ENCODE measurements at places on chromosomes 7 and 10.

DNA sequence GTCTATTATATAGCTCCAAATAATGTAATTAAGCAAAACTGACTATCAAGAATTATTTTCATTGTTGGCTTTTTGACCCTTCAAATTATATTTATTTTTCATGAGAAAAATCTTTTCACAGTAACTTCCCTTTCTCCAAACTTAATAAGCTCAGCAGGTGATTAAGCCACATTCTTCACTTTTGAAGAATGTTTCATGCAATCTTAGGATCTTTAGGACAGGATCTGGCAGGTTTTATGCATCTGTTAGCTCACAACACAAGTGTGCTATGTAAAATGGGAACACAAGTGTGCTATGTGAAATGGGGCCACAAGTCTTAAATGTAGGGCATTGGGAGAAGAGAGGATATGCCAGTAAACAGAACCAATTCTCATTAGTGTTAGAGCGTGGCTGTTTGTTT is 26.3 kb downstream of the BCAP29 start:
- DNase-seq, result no peak

DNA sequence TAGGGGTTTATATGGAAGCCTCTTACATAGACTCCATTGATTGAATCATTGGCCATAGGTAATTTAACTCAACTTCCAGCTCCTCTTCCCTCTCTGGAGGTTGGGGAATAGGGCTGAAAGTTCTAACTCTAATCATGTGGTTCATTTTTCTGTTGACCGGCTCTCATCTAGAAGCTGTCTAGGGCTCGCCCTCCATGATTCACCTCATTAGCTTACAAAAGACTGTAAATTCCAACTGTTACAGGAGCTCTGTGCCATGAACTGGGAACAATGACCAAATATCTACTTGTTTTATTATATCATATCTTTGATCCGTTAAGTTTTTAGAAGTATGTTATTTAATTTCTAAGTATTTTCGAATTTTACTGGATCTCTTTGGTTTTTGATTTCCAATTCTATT is 263.0 kb downstream of the TCF7L2 start:
- no peak for DNase-seq

DNA sequence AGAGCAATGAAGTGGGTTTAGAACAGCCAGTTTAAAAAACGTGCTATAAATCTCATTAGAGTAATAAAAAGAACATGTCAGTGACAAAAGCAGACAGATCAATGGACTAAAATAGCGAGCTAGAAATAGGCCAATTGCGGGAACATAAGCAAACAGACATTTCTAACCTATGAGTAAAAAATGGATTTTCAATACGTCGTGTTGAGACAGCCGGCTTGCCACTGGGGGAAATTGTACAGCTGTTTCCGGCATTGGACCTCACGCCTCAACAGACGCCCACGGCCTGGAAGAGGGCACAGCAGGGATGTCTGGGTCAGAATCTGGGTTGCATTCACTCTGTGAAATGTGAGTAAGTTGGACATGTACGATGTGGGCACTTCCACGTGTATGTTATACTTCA is 92.9 kb downstream of the SVOPL start:
- DNase-seq, result no peak

GRCh38 chr7:416761-417624 is 102.7 kb downstream of the PDGFA start:
- DNase-seq, result peak; percentile 3

DNA sequence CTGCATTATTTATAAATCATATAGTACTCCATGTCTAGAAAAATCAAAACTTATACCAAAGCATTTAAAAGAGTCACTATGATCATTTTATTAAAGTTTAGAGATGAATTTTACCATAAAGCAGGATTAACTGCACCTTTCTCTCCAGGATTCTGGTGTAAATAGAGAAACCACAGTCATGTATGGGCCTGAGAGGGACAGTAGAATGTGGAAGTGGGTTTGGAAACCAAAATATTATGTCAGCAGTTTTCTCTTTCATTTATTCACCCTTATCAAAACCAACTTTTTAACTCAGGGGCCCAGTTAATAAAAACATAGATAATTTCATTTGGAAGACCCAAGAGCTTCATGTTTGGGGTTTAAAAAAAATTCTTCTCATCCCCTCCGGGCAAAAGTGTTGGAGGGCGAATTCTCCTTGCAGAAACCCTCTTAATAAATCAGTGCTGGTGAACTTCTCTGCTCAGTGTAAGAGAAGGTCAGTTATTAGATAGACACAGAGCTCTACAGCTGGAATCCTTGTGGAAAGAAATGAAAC is 266.2 kb downstream of the CREB5 start:
- no peak for DNase-seq

- peak; percentile 47 for DNase-seq
Measured at GRCh38 chr10:3887885-3888476, 103.0 kb upstream of the KLF6 start.

- no peak for DNase-seq
Measured at GRCh38 chr7:25940086-25940906, 211.7 kb upstream of the NFE2L3 start.

DNA sequence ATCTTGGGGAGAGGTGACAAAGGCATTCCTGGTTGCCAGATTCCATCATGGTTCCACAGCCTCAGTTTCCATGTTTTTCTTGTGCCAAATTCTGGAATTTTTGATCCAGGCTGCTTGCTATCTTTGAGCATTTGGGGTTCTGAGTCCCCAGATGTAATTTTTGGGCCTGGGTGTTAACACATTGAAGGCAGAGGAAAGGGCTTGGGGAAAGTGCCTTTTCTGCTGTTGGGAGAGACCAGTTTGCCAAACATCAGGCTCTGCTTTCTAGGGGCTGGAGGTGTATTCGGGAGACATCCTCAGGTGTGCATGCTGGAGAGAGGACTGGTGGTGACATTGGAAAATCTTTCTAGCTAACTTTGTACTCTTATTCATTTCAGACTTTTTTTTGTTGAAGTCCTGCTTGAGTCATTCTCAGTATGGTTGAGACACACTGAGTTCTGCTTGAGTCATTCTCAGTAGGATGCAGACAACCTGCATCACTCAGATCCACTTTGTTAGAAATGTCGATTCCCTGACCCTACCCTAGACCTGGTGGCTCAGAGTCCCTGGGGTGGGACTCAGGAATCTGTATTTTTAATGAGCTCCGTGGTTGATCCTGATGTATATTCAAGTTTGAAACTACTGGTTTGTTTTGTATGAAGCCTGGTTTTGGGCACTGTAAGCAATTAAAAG is 101.0 kb downstream of the LRMDA start:
- DNase-seq, result no peak

- no peak for DNase-seq
Measured at GRCh38 chr7:131629217-131629882, 72.9 kb upstream of the PODXL start.

DNA sequence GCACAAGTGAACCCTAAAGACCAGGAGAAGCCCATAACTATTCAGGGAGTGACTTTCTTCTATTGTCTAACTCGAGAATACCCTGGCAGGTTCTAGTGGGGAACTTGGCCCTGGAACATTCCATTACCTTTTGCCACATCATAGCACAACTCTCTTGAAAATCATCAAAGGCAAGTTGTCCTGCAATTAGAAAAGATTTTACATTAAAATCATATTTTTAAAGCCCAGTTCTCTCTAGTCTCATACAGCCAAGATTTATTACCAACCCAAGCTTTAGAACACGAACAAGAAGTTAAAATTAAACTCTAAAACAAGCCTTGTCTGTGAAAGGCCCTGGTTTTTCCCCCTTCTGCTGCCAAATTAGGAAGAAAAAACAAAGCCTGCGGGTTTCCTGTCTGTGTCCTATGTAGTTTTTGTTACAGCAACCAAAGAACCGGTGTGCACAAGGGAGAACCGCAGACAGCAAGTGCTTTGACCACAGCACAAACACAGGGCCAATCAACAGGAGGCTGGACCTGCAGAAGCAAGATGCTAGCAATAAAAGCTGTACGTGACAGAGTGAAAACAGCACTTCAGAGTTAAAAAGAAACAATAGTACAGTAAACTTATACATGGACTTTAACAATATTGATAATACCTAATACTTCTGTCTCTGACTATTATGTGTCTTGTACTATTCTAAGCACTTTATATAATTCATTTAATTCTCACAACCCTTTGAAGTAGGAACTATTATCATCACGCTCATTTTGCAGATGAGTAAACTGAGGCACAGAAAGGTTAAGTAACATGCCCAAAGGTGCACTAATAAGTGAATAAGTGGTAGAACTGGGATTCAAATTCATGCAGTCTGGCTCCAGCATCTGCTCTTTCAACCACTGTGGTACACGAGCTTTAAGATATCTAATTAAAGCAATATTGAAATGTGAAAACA is 65.8 kb downstream of the STK17A start:
- DNase-seq, result no peak

- DNase-seq, result no peak
Measured at GRCh38 chr10:76113952-76114351, 682.5 kb downstream of the LRMDA start.

DNA sequence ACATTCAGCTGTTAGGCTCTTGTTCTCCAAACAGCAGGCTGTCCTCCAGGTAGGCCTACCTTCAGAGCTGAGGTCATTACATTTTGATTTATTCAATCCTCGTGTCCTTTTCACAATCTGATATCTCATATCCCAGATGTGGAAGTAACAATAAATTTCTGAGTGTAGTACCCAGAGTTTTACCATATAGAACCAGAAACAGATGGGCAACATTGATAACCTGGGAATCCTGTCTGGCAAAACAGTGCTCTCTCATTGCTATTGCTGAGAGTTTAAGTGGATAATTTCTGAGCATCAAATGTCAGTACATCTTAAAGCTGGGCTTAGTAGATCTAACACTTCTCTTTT is 1007.8 kb downstream of the REEP3 start:
- DNase-seq, result no peak

- DNase-seq, result no peak
Measured at GRCh38 chr10:58177362-58177947, 90.2 kb downstream of the IPMK start.

DNA sequence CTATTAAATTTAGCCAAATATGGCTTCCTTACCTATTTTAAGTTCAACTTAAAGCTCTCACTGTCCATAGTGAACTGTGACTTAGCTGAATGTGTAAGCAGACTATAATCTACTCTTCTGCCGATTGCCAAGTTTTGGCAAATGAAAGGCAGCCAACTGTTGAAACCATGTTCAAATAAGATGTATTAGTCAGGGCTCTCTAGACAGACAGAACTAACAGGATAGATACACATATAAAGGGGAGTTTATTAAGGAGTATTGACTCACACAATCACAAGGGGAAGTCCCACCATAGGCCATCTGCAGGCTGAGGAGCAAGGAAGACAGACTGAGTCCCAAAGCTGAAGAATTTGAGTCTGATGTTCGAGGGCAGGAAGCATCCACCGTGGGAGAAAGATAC is 837.7 kb upstream of the AUTS2 start:
- no peak for DNase-seq

GRCh38 chr7:26723129-26723528 is 141.3 kb downstream of the SKAP2 start:
- DNase-seq, result peak; percentile 45

GRCh38 chr10:80140251-80140650 is 7.7 kb downstream of the PLAC9 start:
- DNase-seq, result no peak

DNA sequence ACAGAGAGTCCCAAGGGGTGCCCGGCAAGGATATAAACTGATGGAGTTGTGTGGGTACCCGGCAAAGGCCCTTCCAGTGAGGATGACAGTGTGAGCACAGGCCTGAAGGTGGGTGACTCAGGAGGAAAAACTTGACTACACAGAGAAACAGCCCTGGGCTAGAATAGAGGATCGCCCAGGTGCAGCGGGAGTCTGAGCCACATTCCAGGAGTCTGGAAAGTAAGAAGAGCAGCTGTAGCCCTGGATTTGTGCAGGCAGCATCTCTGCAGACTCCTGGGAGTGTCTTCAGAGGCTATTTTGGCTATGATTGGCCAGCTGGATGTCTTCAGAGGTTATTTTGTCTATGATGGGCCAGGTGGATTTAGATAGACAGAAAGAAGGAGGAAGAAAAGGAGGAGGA is 367.6 kb upstream of the MKI67 start:
- no peak for DNase-seq

DNA sequence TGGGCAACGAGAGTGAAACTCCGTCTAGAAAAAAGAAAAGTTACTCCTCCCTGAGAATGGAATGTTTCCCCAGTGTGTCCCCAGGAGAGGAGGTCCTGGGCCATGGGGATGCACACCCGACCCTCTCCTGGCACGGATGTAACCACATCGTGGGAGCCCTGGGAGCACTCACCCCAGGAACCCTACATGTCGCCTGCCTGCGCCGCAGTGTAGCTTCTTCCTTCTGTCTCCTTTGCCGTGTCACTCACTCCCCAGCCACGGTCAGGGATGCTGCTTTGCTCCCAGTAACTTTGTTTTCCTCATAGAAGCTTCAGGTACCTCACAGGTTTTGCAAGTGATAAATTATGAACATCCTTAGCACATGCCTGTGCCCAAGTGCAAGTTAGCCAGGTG is 82.0 kb downstream of the EZH2 start:
- DNase-seq, result no peak

- no peak for DNase-seq
Measured at GRCh38 chr10:16947069-16947468, 129.8 kb upstream of the RSU1 start.

- no peak for DNase-seq
Measured at GRCh38 chr10:15043674-15044073, at the start of gene OLAH. TSS of gene OLAH (plus strand) at chr10:15043943. CDS start at chr10:15047289, 3,346 bp downstream.

- DNase-seq, result no peak
Measured at GRCh38 chr7:31071645-31072029, 19.5 kb downstream of the ADCYAP1R1 start.

Data from iPS-NIHi11 (cell line).